ENCODE measurements at places on chromosomes 5 and 9.

DNA sequence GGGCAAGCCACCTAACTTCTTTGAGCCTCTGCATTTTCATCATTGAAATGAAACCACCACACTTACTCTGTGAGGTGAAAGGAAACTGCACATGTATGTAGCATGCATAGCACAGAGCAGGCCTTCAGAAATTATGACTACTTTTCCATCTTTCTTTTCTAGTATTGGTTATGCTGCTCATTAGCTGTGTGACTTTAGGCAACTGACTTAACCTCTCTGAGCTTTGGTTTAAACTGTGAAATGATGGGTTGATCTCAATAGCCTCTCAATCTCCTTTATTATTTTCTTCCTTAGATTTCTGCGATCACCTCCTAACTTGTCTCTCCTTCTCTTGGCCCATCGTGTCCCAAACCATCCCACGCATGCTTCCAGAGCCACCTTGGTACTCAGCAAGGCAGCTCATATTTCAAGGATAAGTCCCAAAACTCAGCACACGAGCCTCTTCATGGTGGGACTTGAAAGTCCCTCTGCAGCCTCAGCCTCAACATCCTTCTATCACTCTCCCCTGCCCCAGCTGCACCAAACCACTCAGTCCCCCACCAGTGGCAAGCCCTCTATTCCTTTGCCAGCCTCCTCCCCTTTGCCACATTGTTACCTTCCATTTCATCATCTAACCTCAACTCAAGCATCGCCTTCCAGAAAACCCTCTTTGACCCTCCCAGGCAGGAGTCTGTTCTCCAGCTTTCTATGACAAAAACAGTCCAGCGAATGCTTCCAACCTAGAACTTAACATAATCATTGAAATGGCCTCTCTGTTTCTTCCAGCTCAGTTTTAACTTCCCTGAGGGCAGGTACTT lies 60.3 kb upstream of the DNAH5 start:
- DNase-seq = no peak

DNA sequence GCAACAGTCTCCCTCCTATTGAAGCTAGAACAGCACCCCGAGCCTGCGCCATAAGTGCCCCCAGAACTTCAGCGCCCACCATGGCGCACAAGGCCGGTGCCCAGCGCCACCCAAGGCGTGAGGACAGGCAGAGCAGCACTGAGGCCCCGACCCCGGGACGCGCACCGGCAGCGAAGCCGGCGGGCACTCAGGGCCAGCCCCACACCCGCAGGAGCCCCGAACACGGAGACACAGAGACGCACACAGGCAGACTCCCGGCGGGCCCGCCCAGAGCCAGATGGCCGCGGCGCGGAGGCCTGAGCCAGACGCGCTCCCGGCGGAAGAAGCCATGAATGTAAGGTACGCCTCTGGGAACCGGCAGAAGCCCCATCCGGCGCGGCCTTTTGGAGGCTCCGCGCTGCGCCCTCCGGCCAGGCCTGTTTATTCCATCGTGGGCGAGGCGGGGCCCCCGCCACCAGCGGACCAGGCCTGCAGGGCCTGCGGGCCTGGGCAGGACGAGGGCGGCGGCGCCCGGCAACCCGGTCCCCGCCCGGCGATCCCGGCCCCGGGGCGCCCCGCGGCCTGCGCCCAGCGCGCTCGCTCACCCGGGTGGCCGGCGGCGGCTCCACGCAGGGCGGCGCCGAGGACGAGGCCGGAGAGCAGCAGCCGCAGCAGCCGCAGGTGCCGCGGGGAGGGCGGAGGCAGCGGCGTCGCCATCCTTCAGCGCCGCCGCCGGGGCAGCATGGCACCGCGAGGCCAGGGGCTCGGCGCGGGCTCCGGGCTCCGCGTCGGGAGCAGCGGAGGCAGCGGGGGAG lies 486 bp downstream of the NPDC1 start:
- DNase-seq = peak; percentile 39

- no peak for DNase-seq
These were observed 126.6 kb upstream of the TMEM161B start for GRCh38 chr5:88395264-88395663.

DNA sequence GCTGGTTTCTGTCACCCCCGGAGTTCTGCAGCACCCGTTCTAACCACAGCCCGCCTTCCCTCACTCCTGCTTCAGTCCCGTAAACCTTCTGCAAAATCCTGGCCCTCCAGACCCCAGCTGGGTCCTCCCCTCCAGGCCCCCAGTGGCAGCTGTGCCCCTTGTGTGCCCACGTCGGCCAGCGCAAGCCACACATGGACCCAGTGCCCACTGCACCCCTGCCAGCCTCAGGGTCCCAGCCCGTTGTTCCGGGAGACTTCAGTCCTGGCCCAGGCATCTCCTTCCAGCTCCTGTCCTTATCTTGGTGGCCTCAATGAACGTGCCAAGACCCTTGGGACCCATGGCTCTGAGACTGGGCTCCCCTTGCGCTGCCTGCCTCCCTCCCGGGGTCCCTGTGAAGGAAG lies 43.2 kb downstream of the EXD3 start:
- no peak for DNase-seq

GRCh38 chr5:132227485-132228240 lies at the start of gene P4HA2:
Gene P4HA2, minus strand, starts transcription at chr5:132227853. Its CDS starts 9,227 bp downstream, at chr5:132218626.
- peak; percentile 87 for DNase-seq

All from spinal cord (tissue), 10 donors.